ENCODE measurements at places on chromosomes 12 and 14. TPM values are rescaled to one million over a fixed set of nuclear protein-coding genes. Genes with fewer than 3 reads are reported as not detected.

GRCh38 chr12:86134561-86134960 is 121.6 kb downstream of the MGAT4C start:
- peak; percentile 35 for DNase-seq
- H3K27ac ChIP-seq: no peak overlapping the region
- H3K36me3 ChIP-seq: no peaks in the 10 kb centered on the region

DNA sequence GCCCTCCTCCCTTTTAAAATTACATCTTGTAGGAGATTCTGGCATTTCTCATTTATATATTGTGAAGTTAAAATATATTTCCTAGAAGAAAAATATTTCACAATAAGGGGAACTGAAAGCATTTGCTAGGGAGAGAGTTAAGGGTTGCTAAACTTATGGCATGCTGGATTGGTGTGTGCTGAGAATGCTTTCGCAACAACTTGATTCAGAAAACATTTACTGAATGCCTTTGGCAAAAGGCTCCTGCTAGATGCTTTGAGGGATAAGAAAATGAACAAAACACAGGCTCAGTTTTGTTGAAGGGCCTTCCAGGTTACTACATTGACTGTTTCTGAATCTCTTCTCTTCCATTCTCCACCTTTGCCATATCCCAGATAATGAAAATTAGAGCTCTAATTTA is 67.5 kb downstream of the DIP2B start:
- H3K27me3 ChIP-seq: no peaks in the 10 kb centered on the region
- DNase-seq: peak; percentile 89
- peak overlapping the region; percentile 71 for H3K27ac ChIP-seq

The TGFB3 gene
- total RNA-seq: 2.2 TPM

The KLRG1 gene
- total RNA-seq: 0.56 TPM

The AICDA gene
- not detected for total RNA-seq
